ENCODE measurements at places on chromosomes 13 and 19.

DNA sequence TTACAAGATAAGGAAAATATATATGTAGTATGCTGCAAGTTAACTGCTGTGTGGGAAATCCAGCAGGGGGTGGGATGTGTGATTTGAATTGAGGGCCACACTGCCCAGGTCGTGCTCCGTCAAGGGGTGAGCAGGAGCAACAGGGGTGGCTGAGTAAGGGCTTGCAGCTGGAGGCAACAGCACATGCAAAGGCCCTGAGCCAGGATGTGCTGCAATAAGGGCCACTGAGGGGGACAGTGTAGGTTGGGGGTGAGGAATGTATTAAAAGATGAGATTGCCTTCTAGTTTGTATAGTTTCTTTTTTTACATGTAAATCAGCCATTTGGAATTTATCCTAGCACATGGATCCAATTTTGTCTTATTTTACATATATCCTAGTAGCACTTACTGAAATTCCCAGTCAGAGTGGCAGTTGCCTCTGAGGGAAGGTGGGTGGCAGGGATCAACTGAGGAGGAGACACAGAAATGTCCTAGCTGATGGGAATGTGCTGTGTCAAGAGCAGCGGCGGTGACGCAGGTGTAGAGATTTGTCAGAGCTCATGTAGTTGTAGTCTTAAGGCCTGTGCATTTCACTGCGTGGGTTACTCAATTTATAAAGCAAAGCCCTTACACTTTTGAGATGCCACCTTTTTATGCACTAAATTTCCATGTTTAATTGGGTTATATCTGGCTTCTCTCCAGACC is 5.4 kb upstream of the RBM42 start:
- DNase-seq: no peak

DNA sequence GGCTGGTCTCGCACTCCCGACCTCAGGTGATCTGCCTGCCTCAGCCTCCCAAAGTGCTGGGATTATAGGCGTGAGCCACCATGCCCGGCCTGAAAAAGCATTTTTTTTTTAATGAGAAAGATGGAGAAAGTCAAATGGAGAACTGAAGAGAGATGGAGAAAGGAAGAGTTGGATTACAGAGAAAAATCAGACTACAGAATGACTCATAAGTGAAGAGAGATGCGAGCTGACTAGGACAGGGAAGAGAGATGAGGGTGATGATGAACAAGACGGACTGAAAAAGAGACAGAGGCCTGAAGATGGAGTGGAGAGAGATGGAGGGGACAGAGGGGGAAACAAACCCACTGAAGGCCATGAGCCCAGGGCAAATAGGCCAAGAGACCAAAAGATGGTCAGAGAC is 1.5 kb downstream of the DHX34 start:
- DNase-seq: no peak

GRCh38 chr13:41565846-41566245 is 108.5 kb downstream of the RGCC start:
- no peak for DNase-seq

- no peak for DNase-seq
Measured at GRCh38 chr19:20315543-20315942, 148.5 kb downstream of the ZNF486 start.

DNA sequence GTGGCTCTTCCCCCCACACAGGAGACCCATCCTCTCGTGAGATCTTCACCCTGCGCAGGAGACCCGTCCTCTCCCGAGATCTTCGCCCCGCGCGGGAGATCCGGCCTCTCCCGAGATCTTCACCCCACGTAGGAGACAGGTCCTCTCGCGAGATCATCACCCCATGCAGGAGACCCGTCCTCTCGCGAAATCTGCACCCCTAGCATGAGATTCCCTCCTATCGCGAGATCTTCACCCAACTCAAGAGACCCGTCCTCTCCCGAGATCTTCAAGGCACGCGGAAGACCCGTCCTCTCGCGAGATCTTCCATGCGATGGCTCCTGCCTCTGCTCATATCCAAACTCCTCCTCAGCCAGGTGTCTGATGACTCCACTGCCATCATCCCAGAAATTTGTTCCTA is 24.3 kb downstream of the LAIR2 start:
- no peak for DNase-seq

- DNase-seq: no peak
Measured at GRCh38 chr13:26010487-26011207, 41.2 kb downstream of the SHISA2 start.

GRCh38 chr13:38755793-38756192 is 68.9 kb downstream of the FREM2 start:
- no peak for DNase-seq

- DNase-seq: no peak
Measured at GRCh38 chr19:56294549-56294948, 20.1 kb downstream of the ZSCAN5A start.

GRCh38 chr13:95505986-95506385 is 46.5 kb upstream of the CLDN10 start:
- no peak for DNase-seq

DNA sequence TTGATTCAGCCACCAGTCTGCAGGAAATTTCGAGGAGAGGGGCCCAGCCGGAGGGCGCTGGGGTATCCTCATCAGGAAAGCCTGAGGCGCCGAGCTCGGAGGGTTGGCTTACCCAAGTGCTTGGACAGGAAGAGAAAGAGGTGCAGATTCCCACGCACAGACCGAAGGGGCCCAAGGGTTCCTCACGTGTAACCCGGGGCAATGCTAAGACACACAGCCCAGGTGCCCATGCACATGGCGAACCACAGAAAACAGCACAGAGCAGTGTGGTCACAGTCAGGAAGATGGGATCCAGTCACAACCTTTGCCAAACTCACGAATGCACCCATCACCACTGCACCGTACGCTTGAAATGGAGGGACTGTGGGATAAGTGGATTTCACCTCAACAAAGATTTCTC is 30.9 kb downstream of the GRTP1 start:
- no peak for DNase-seq

DNA sequence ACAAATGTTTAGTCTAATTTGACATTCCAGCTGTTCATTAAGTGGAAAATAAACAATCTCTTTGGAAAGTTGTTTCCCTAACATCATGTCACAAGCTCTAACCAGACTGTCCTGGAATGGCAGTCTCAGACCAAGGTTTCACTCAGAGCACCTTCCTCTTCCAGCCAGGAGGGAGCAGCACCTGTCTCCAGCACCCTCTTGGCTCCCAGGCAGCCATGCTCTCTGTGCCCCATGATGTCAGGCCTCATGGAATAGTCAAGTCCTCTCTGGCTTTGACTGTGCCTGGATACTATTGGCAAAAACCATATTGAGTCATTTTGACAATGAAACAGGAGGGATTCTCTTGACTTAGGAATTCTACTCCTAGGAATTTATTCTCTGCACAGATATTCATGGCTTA is 171.4 kb downstream of the OXGR1 start:
- no peak for DNase-seq

DNA sequence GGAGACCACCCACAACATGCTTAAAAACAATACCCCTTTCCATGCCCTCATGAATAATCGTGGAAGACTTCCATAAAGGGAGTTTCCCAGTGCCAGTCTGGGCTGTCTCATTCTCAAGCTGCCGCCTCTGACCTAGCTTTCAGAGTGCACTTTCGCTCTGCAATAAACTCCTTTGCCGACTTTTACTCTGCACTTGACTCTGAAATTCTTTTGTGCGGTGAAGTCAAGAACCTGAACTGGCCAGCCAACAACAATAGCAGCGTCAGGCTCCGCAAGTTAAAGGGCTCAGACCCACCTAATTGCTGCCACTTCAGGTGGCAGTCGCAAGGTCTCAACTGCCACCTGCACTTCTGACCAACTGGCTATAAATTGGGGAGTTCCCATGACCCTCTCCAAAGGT is 10.3 kb upstream of the LEUTX start:
- DNase-seq: no peak

- no peak for DNase-seq
Measured at GRCh38 chr19:1952635-1953034, 11.7 kb downstream of the CSNK1G2 start.

Data from skeletal muscle cell (primary cell).